ENCODE measurements at places on chromosomes 6 and 20.

GRCh38 chr6:43949551-43949991, 177.7 kb downstream of the MRPL14 start:
- DNase-seq = no peak

GRCh38 chr6:49906526-49906925, 40.2 kb upstream of the CRISP1 start:
- no peak for DNase-seq

GRCh38 chr6:41801380-41801779, 13.9 kb downstream of the TOMM6 start:
- no peak for DNase-seq

- no peak for DNase-seq
Observed at GRCh38 chr6:24484657-24485323, 4.6 kb downstream of the GPLD1 start.

GRCh38 chr6:144331491-144331969, 46.4 kb downstream of the UTRN start:
- no peak for DNase-seq

DNA sequence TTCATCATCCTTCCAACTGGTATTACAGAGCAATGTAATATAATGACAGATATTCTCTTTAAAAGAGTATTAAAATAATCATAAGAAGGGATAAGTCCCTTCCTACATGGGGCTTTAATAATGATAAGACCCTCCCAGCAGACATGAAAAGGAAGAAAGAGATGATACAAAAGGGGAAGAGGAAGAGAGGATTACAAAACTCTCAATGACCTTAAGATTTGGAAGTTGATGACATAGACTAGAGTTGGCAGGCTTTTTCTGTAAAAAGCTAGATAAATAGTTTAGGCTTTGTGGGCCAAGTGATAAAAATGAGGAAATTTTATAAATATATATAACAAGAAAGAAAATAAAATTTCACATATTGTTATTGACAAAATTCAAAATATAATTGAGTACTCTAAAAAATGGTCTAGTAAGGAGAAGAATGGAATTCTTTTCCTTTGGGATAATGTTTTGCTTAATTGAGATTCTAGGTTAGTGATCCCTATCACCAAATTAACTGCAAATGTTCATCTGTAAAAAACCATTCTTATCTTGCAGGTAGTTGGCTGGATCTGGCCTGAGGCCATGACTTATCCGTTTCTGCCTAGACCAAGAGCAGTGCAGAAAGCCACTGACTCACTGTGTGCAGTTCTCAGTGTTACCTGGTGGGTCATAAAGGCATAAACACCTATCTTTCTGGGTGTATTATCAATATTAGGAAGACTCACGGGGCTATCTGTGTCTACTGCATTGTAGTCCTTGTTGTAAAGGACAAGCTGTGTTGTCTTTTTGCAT, 11.0 kb downstream of the RIPOR2 start:
- no peak for DNase-seq
